Activated CD8-positive, alpha-beta memory T cell treated with anti-CD3 and anti-CD28 coated beads for 48 hours (primary cell): ENCODE measurements at places on chromosomes 11 and 22.

DNA sequence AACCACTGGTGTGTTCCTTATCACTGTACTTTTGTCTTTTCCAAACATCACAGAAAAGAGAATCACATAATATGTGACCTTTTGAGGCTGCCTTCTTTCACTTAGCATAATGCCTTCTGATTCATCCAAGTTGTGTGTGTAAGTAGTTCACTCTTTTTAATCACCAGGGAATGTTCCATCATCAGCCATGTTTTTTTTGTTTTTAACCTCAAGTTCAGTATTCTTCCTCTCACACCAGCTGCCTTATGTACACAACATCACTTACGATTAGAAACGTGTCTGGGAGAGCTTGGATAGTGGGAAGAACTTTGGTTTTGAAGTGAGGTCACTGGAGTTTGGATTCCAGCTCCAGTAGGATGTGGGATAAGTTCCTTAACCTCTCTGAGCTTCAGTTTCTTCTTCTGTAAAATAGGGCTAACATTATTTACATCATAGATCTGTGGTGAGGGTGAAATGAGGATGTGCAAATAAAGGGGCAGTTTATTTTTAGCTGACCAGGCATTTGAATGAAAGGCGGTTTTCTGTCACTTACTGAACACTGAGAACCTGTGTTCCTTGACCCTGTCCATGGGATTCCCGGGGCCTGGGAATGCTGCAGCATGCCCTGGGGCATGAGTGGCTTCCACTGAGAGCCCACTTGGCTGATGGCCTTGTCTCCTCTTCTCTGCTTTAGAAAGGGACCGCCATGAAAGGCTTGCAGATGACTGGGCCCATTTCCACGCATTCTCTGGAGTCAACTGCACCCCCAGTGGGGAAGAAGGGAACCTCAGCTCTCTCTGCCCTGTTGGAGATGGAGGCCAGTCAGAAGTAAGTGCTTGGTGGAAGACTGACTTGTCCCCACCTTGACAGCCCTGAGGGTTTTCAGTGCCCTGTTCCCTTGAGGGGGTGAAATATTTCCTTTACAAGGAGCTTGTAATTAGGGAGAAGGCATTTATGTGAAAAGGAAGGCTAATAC lies 92.6 kb downstream of the DEPDC5 start:
- DNase-seq: no peak

DNA sequence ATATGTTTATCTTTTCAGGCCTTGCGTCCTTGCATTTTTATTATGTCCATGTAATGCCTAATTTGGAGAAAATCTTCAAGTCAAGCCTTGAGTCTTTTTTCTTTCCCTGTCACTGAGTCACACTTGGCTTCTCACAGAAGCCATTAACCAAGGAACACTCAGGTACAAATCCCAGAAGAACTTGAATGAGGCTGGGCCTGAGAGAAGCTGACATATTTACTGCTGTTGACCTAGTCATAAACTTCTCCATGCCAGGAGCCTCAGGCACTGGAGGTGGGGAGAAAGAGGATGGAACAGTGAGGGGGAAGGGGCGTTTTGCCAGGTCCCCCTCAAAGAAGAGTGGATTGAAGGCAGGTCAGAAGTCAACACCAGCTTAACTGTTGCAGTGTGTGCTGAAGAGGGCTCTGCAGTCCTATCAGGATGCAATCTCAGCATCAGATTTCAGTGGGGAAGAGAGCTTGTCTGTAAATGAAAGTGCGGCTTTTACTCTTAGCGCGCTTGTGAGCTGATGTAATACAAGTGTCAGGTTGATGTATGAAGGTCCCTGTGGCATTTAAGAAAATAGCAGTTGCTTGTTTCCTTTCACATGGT lies 526.0 kb downstream of the ETS1 start:
- DNase-seq: no peak

DNA sequence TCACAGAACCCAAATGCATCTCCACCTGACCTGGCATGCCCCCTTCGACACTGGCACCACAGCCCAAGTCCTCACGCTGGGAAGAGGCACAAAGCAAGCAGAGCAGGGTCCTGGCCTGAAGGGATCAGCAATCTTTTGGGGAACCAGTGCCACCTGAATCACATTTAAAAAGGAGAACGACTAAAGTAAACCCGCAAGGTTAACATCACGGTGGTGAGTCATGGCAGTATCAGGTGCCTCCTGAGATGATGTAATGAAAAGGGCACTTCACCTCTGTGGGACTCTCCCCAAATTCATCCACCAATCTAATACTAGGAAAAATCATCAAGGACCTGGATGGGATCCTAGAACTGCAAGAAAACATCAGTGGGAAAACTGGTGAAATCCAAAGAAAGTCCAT lies 44.9 kb downstream of the PACSIN2 start:
- DNase-seq: no peak

DNA sequence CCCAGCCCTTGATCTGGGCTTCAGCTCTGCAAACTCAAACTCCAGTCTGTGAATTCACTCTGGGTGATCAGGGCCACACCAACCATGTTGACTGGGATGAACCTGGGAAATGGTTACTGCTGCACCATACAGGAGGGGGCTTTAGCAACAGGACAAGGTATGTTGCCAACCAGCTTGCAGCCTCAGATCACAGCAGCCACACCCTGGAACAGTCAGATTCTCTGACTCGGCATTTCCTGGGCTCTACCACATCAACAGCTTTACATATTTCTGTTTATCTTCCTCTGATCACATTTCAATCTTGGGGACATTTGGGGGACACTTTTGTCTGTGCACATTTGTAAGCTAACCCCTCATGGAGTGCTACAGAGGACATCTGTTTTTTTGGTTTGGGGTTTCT lies 267.0 kb upstream of the NCAM1 start:
- no peak for DNase-seq

DNA sequence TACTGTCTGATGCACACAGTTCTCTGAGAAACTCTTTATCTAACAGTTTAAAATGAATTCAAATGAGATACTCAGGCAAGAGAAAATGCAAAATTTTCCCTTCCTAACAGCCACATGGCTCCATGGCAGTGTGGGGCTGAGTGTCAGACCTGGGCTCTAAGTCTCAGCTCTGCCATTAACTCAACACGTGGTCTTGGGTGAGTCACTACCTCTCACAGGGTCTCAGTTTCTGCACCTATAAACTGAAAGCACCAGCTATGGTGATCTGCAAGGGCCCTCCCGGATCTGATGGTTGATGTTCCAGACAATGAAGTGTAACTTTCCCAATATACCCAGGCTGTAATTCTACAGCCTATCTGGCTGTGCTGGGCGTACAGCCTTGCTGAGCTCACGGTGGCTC lies 70.5 kb downstream of the KCNC1 start:
- no peak for DNase-seq

- DNase-seq: no peak
These were observed 678.1 kb upstream of the KIRREL3 start for GRCh38 chr11:127678631-127679030.

- DNase-seq: no peak
These were observed 8.6 kb upstream of the MSANTD4 start for GRCh38 chr11:106030609-106031008.

- no peak for DNase-seq
These were observed 60.6 kb downstream of the PLEKHA7 start for GRCh38 chr11:16953663-16954062.

GRCh38 chr22:49863931-49864330 lies 10.3 kb downstream of the ZBED4 start:
- DNase-seq: no peak

DNA sequence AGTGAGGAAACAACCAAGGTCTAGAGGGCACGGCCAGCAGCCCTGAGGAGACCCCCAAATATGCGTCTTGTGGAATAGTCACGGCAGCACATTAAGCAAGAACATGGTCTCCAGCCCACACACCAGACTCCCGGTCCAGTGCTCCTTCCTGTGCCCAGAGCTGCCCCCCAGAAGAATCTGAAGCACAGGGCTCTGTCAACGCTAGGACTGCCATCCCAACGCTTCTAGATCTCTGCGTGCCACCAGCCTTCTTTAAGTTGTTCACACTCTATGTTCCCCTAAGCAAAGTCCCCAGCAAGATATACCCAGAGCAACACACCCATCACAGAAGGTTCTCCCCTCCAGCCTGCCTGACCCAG lies 3.5 kb upstream of the SEC14L2 start:
- no peak for DNase-seq

DNA sequence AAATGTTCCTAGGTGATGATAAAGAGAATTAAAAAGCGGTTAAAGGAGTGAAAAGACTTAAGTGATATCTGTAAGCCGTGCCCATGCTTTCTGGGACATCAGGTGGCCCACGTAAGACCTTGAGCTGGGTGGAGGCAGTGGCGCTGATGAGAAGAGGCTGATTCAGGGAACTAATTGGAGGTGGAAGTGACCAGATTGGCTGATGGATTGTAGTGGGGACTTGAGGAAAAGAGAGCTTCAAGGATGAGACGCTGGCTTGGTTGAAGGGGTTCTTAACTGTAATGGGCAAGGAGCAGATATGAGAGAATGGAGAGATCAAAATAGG lies 69.1 kb upstream of the EP300 start:
- DNase-seq: no peak

GRCh38 chr22:25346859-25347751 lies 127.7 kb downstream of the CRYBB2 start:
- DNase-seq: no peak

DNA sequence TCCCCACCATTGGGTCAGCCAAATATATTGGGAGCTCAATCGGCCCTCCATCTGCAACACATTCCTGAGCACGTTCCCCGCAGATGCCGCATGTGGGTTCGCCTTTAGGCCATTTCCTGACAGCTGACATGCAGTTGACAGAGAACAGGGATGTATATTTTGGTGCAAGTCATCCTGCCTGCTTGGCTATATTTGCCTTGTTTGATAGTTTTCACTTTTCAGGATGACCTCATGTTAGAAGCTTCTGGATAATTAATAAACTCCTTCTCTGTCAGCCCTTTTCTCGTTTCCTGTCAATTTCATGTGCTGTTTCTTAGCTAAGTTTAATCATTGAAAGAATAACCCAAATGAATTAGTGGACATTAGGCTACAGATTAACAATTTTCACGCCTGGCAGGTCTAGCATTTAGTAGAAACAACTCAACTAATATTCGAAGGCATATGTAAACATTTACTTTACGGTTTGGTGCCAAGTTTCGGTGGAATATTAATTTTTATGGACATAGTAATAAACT lies 105.8 kb upstream of the SLC5A12 start:
- DNase-seq: no peak

DNA sequence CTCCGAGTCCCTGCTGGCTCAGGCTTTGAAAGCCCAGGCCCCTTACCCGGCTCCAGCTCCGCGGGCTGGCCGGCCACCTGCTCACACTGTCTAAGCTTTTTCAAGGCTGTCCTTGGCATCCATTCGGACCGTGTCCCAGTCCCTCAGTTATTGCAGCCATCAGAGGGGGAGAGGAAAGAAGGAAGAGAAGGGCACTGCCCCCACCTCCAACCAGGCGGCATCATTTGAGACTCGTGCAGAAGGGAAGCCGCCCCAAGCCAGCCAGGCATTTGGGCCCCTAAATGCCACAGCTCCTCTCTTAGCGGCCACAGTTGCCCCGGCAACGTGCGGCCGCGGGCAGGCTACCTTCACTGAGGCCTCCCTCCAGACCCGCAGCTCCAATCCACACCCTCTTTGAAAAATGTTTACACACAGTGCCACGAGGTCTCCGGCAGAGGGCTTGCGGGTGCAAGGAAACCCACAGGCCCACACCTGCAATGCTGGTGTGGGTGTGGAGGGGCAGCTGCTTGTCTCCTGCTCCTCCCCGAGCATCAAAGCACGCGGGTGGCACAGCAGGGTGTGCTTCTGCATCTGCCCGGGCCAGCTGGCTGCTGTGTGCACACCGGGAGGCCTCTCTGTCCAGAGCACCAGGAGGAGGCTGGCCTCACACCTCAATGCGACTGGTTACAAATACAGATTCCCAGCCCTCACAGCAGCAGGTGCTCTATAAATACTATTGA lies 124.4 kb downstream of the CTTN start:
- no peak for DNase-seq

DNA sequence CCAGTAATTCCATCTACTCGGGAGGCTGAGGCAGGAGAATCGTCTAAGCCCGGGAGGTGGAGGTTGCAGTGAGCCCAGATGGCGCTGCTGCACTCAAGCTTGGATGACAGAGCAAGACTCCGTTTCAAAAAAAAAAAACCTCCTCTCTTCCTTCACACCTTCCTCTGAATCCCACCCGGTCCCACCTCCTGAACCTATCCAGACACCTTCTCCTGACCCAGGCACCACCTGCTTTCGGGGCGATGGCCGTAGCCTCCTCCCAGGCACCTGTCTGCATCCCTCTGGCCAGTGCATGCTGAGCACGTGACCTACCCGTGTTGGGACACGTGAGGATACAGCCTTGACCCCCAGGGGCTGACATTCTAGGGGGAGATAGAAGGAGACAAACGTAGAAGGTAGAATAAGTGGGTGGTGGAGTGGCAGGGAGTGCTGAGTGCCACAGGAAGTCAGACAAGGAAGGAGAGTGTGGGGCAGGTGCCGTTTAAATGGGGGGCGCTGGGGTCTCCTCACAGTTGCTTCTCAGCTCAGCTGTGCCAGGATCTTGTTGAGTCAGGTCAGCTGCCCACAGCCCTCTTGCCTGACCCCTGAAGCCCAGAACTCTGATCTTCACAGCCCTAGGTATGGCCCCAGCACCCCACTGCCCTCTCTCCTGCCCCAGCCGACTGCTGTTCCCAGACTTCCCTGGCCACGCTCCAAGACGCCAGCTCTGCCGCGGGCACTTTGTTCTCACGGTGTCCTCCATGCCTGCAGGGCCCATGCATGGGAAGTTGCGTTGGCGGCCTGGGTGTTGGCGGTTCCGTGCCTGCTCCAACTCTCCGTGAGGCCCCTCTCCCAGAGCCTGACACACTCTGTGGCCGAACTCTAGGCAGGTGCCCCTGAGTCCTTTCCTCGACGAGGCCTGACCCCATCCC lies 1.2 kb upstream of the MIOX start:
- DNase-seq: no peak

DNA sequence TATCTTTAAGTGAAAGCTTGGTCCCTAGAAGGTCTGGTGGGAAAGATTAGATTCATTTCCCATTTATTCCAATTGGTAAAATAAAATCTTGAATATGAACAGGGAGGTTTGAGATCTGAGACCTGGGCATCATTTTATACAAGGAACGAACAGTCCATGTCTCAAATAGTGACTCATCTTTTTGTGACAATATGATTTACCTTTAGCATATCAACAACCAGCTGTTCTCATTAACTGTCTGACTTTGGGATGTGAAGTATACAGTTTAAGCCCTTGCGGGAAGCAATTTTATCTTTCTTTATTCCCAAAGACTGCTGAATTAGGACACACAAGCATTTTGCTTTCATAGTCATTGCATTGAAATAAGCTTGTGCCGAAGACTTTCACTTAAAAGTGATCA lies 691.6 kb downstream of the ETS1 start:
- no peak for DNase-seq

DNA sequence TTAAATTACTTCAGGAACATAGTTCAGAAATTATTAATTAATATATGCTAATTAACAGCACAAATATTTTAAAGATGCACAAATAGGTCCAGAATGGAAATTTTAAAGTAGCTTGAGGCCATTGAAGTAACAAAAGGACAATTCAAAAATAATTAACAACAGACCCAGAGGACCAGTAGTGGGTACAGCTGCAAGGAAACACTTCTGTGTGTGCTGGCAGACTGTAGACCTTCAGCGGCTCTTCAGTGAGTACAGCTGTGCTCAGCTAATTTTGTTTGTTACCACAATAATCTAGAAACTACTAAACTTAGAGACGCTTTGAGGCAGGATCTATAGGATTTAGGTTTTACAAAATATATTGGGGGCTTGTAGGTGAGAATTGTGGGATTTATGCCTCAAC lies 103.8 kb downstream of the GRIA4 start:
- no peak for DNase-seq
